ENCODE measurements at places on chromosomes 13 and 19. TPM values are rescaled to one million over a fixed set of nuclear protein-coding genes. Genes with fewer than 3 reads are reported as not detected.

The TTC9B gene
- total RNA-seq: not detected

DNA sequence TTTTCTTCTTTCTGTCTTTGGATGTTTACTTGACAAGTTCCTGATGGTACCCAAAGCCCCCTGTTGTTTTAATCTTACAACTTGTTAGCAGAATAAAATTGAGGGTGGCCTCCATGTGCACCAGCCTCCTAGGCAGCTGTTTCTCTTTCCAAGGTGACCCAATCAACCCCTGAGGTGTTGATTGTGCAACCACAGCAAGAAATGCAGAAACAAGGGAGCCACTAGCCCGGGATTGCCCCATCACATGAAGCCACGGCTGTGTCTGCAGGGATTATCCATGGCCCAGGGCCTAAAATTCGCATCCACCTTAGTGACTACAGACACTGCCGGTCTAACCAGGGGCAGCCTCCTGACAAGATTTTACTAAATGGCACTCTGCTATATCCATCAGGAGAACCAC lies 14.4 kb downstream of the CEACAM4 start:
- H3K36me3 ChIP-seq: no peaks in the 10 kb centered on the region
- H3K4me1 ChIP-seq: no peaks in the 10 kb centered on the region
- peaks cover 3% of the 10 kb centered on the region for H3K27me3 ChIP-seq
- no peak overlapping the region for H3K27ac ChIP-seq

DNA sequence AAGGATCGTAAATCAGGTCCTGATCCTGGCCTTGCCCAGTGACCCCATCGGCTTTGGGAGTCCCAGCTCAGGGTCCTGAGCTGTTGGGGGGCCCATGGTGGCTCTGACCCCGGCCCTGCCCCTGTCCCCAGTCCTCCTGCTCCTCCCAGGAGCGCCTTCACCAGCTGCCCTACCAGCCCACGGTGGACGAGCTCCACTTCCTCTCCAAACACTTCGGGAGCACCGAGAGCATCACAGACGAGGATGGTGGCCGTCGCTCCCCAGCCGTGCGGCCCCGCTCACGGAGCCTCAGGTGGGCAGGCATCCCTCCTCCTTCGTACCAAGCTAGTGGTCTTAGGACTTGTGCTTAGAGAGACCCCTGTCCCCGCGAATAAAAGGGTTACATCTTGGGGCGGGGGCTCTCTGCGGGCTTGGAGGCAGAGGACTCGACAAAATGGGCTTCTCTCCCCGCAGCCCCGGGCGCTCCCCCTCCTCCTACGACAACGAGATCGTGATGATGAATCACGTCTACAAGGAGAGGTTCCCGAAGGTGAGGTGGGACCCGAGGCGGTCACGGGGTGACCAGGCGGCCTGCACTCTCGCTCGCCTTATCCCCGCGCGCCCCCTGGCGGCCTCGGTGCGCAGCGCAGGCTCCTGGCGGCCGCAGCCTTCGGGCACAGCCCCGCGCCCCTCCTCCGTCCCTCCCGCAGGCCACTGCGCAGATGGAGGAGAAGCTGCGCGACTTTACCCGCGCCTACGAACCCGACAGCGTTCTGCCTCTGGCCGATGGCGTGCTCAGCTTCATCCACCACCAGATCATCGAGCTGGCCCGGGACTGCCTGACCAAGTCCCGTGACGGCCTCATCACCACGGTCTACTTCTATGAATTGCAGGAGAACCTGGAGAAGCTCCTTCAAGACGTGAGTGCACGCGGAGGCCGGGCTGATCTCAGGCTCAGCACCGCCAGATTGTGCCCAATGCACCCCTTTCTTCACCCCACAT lies 9.1 kb downstream of the MAST1 start:
- H3K36me3 ChIP-seq: no peaks in the 10 kb centered on the region
- DNase-seq: peak; percentile 88

DNA sequence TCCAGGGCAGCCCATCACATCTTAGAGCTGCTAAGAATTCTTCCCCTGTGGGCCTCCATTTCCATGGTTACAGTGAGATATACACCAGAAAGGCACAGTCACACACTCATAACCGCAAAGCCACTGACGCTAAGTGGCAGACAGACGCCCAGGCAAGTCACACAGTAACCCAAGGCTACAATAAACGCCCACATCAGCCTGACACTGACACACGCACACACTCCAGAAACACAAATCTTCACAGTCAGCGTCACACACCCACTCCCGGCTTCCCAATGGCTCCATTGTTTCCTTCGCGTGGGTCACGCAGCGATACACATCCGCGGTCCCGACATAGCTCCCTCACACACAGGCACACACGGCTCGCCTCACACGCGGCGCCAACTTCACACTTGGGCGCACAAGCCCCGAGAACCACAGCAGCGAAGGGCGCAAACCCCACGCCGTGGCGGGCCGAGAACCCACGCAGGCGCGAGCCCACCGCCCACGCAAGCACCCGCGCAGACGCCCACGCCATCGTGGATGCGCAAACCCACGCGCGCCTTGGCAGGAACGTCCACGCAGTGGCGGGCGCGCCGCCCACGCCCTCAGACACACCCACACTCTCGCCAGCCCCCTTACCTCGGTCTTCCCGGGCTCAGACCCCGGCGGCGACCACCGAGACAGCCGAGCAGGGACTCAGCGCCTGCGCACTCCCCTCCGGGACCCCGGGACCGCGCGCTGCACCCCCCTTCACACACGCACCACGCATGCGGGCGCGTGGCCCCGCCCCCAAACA lies at the start of gene ZNF667:
ZNF667 (minus strand) TSS at position 695 of the 778 bp plus-strand sequence. CDS start 14,975 bp downstream, outside the sequence.
- peak within 1 kb of the TSS; percentile 46 for H3K4me3 ChIP-seq
- no peaks in the 10 kb centered on the region for H3K36me3 ChIP-seq
- peaks cover 16% of the 10 kb centered on the region for H3K4me1 ChIP-seq
- H3K27me3 ChIP-seq: no peaks in the 10 kb centered on the region

GRCh38 chr13:113357529-113357928 lies 6.4 kb downstream of the GRTP1 start:
- no peak for DNase-seq
- H3K36me3 ChIP-seq: no peaks in the 10 kb centered on the region
- no peak overlapping the region for H3K4me3 ChIP-seq
- no peaks in the 10 kb centered on the region for H3K27me3 ChIP-seq
- H3K27ac ChIP-seq: no peak overlapping the region
- H3K4me1 ChIP-seq: no peaks in the 10 kb centered on the region

All from adrenal gland (tissue), 19 donors.